ENCODE measurements at places on chromosomes 3 and 15.

DNA sequence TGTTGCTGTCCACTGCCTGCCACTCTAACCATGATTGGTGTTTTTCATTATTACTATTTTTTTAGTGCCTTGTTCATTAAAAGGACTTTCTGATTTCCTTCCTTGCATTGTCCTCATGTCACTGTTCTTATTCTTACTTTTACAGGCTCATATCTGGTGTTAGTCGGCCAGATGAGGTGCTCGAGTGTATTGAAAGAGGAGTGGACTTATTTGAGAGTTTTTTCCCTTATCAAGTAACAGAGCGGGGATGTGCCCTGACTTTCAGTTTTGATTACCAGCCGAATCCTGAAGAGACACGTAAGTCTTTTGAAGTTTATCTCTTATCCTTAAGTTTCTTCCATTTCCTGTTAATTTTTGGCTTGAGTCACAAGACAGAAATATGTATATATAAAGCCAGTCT, 23.2 kb downstream of the QTRT2 start:
- DNase-seq: no peak

DNA sequence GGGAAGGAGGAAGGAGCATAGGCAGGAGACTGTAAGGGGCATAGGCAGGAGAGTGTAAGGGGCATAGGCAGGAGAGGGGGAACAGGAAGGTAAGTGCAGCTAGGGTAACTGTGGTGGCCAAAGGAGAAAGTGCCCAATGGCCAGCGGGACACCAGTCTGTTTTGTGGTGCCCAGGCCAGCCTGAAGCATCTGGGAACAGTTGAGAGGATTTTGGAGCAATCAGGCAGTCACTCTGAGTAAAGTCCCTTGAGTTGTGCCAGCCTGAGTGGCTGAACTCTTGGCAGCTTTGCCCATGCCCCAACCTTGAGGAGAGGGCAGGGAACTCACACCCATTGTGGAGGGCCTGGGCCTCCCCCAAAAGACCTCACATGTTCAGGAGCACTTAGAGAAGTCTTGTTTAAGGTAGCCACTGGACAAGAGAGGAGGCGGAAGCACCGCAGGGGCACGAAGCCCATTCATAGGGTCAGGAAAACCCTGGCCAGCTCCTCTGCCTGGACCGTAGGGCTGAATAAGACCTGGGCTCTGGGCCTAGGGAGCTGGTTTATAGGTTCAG, 3.5 kb upstream of the TGM5 start:
- DNase-seq: no peak

DNA sequence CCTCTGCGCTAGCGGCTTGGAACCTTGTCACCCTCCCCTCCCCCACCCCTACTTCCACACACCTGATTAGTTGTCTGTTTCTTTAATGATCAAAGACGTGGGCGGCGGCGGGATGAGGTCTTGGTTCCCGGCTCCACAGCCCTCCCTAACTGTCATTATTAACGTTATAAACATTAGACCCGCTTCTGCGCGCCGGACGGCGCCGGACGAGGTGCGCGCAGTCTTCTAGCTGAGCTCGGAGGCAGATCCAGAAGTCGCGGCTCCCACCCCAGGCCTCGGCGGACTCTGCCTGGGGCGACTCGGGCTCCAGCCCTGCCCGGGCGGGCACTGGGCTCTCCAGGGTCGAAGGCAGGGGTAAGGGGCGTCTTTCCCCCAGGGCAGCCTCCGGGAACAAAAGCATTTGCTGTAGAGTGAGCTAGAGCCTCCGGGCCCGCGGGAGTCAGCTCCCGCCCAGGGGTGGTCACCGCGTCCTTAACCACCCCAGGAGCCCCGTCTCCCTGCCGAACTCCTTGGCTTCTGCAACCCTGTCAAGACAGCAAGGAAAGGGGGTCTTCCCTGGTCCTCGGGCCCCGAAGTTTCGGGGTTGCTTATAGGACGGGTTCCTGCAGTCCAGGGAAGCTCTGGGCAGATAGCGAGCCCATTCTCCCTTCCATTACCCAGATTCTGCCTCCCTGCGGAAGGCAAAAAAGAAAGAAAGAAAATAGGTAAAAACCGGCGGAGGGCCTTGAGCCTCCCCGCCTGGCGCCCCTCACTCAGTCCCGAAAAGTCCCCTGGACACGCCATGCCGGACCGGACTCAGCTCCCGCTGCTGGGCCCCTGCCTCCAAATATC, 2.2 kb upstream of the ISLR2 start:
- DNase-seq: no peak

DNA sequence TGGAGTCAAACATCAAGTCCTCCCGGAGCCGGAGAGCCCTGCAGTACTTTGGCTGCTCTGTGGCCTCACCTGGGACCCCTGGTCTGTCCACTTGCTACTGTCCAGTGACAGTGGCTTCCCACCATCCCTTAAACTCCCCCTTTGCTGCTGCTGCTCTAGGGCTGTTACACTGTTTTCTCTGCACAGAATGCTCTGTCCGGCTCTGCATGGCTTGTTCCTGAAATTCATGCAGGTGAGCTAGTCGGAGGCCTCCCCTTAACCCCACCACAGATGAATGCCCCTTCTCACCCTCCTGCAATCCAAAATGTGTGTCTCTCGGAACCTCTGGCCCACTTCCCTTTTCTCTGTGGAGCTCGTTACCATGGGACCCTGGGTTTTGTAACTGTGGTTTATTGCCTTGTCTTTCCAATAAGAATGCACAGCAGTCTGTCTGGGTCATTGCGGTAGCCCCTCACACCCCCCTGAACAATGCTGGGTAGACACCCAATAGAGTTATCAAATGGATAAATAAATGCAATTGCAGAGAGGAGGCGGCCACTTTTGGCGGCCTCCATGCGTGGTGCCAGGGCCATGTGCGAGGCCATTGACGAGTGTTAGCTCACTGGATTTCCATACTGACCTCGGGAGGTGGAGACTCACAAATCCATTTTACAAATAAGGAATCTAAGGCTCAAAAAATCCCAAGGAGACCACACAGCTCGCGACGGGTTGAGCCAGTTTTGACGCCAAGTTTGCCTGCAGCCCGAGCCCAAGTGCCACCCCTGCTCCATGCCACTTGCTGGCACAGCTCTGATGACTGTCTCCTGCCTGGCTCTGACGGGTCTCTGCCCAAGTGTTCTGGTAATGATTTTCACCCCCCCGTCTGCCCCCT, 48.5 kb downstream of the RGMA start:
- no peak for DNase-seq

GRCh38 chr3:13780432-13781176, 99.3 kb downstream of the WNT7A start:
- no peak for DNase-seq

DNA sequence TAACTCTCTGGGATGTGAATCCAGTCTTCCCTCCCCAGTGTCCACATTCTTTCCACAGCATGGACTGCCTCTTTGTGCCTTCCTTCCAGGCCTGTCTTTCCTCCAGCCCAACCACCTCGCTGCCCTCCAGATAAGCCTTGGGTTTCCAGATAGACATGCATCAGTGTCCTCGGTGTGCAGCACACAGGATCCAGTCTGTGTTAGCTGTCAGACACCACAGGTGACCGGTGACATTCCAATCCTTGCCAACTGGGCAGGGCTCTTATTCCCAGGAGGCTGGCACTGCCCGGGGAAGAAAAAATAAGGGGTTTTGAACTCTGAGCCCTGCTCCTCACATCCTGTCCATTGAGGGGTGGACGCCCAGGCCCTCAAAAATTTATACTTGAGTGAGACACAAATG, 6.0 kb upstream of the SLC6A1 start:
- no peak for DNase-seq

DNA sequence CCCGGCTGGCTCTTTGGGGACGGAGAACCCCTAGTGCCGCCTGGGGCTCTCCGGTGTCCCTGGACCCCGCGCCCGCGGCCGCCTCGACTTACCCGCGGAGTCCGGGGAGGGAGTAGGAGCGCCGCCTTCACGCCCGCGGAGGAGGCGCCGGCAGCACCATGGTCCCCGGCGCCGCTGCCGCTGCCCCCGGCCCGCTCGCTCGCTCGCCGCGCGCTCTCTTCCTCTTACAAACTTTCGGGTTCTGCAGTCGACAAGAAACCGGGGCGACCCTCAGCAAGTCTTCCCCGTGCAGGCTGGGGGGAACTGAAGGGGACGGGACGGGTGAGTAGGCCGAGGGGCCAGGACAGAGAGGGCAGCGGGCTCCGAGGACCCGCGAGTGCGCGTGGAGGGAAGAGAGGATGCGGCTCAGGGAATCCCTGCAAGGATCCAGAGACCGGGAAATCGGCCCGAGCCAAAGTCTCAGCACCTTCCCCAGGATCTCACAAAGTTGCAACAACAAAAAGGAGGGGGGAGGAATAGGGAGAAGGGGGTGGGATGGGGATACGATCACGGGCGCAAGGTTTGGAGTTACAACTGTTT, 2.0 kb downstream of the FOXP1 start:
- no peak for DNase-seq

GRCh38 chr3:184005941-184006507, 11.7 kb downstream of the ABCC5 start:
- DNase-seq: no peak

- DNase-seq: no peak
Measured at GRCh38 chr15:70826634-70827033, 27.3 kb downstream of the LARP6 start.

DNA sequence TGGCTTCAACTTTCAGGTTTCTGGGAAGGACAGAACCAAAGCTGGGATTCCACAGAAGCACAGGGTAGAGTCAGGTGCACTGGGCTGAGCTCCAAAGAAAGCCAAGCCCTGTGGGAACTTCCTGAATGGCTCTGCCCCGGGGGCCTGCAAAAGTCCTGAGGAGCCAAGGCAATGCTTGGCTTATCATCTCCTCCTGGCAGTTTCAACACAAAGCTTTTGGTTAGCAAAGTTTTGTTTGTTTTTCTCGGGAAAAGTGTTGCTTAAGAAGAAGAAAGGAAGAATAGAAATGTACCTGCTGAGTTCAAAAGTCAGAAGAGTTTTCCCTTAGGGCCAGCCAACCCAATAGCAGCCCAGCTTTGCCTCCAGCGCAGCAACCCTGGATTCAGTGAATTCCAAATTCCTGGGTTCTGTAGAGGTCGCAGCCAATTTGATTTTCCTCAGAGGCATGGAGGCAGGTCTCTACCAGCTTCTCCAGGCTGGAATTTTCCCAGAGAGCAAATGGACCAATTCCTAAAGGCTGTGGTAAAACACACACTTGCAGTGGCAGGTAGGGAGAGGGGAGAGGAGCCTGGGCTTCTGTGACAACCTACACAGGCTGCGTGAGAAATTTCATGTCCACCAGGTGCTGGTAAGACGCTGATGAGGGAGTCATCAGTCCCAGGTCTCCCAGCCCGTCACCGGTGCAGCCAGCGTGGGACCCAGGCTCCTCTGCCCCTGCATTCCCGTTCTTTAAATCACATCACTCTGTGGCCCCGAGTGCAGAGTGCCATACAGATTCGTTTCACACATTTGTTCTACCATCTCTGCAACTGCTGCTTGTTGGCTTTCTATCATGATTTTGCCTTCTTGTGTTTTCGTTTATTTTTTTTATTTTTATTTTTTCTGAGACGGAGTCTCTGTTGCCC, 54.3 kb upstream of the SNRPA1 start:
- no peak for DNase-seq

Measured in stimulated activated CD4-positive, alpha-beta T cell treated with anti-CD3 and anti-CD28 coated beads, Interleukin-12 subunit alpha, Interleukin-12 subunit beta, amount 100 ng/mL, for 48 hours (primary cell).